ENCODE measurements at places on chromosomes 6 and 20.

DNA sequence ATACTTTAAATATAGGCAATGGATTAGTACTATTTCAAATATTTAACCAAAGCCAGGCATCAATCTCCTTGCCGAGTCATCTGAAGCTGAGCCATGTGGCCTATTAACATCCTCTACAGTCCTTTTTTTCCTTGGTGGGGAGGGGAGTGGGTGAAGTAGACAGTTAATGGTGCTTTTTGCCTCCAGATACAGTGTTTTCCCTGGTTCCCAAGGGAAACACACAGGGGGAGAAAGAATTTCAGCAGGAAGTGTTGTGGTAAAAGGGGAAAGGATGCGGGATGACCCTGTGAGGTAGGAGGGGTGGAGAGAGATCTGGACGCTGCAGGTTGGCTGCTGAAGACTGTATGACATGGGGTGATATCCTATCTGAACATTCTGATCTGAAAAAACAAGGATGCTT lies 9.6 kb downstream of the CLDN20 start:
- no peak for DNase-seq

GRCh38 chr6:36559011-36559793 lies 11.9 kb upstream of the STK38 start:
- DNase-seq, result no peak

DNA sequence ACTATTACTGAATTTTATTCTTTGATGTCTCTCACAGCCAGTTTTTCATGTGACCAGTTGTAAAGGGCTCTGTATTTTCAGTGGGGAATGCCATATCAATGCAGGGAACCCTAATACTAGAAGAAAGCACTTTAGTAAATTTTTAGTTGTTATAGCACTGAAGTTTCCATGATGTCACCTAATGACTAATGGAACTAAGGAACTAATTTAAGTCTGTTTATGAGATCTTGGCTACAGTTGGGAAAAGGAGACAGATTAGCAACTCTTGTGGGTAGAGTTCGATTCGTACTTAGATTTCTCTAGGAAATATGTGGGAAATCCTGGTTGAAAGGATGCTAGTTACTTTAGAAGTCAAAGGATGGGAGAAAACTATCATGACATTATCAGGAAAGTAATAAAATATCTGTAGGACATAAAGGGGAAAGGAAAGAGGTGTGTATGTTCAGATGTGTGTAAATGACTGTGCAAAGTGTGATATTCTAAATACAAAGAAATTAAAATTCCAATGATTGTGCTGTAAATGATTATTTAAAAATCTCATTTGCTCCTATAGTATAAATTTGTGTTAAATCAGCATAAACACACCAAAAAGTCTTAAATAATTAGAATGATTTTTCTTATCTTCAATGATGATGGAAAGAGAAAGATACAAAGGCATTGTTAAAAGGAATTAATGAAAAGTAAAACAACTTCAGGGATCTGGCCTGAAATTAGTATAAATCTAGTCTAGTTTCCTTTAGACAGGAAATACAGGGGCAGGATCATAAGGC lies 103.4 kb downstream of the LRRC1 start:
- DNase-seq, result no peak

DNA sequence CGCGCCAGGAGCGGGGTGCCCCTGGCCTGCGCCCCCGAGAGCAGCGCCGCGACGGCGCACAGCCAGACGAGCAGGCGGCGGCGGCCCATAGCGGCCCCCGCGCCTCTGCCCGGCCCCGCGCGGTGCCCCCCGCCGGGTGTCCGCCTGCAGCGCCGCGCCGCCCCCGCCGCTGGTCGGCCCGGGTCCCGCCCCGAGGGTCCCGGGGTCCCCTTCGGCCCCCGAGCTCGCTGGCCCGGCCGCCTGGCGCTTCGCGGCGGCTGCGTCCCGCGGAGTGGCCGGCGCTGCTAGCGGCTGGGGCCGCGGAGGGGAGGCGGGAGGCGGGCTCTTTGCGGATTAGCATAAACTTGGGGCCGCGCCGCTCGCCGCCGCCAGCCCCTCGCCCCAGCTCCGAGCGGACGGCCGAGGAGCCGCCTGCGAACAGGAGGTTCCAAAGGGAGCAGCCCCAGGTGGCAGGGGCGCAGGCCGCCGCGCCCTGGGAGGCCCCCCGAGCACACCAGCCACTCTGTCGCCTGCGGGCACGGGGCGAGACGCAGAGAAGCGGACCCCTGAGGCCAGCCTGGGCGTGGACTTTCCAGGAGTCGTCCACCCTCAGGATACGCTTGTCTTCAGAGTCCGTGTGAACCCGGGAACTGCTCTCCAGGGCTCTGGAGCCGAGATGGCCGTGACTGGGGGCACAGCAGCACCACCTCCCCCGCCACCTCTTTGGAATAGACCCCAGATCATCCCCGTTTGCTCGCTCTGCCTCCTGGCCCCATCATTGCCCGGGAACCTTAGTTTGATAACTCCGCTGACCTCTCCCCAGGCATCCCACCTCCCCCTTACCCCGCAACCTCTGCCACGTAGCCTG lies at the start of gene EMILIN3:
Gene EMILIN3, minus strand, starts transcription at position 273 of the 847 bp plus-strand sequence. Its CDS starts 184 bp downstream, at position 89.
- no peak for DNase-seq

GRCh38 chr6:142357879-142358278 lies 56.1 kb downstream of the ADGRG6 start:
- DNase-seq, result no peak

DNA sequence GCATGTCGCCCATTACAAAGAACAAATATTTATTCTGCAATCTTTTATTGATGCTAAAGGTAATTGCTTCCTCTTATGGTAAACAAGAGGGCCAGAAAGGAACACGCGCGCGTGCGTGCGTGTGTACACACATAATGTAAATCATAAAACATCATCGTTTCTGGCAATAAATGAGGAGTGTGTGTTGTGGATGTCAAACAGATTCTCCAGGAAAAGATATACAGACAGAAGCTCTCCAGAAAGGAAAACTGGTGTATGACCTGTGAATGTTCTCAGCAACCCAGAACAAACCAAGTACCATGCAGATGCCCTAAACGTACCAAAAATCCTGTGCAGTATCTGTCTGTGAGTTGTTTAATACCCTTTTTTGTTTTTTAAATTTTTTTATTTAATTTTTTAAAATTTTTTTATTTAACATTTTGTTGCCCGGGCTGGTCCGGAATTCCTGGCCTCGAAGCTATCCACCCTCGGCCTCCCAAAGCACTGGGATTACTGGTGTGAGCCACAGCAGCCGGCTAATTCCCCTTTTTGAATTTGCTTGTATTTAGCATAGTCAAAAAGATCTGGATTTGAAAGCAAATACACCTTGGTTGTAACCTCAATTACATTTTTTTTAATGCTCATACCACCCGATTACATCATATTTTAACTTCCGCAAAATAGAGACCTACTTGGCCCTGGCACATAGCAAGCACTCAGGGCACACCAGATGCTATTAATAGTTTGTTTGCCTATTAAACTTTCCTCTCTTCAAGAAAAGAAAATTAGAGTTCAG lies 909 bp upstream of the NUDT3 start:
- DNase-seq, result no peak

- DNase-seq, result no peak
Measured at GRCh38 chr6:16438718-16439591, 200.6 kb downstream of the GMPR start.

GRCh38 chr6:112524071-112524470 lies 176.9 kb downstream of the RFPL4B start:
- DNase-seq, result no peak

DNA sequence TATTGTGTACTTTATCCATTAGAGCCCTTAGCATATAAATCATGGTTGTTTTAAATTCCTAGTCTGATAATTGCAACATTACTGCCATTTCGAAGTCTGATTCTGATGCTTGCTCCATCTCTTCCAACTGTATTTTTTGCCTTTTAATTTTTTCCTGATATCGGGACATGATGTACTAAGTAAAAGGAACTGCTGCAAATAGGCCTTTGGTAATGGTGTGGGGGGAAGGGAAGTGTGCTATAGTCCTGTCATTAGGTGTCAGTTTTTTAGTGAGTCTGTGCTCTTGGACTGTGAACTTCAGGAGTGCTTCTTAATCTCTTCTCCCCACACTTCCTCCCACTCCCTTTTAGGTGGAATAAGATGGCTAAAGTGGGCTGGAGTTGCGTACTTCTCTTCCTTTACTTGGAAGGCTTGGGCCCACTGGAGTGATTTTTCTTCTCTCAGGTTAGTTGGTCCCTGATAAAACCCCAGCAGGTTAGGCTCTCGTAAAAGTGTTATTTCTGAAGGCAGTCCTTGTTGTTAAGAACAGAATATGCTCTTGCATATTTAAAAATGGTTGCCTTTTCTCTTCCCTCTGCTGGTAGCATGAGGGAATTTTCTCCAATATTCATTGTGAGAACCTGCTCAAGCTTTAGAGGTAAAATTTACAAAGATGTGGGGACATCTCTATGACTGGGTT lies 18.1 kb downstream of the STXBP5 start:
- no peak for DNase-seq

DNA sequence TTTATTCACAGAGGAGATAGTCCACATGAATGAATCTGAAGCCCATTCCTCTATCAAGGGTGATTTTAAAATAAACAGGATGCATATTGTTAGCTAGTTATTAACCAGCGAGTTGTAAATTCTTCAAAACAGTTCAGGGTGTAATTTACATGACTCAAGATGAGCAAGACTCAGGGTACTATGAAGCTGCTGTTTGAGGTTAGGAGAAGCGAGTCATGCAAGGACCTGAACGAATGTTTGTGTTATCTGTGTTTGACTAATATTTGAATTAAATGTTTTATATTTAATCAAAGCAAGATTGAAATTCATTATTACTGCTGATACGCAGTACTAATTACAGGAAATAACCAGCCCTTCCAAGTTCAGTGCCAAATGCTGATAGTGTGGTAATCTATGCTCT lies 191.1 kb downstream of the SAMD5 start:
- DNase-seq, result no peak

DNA sequence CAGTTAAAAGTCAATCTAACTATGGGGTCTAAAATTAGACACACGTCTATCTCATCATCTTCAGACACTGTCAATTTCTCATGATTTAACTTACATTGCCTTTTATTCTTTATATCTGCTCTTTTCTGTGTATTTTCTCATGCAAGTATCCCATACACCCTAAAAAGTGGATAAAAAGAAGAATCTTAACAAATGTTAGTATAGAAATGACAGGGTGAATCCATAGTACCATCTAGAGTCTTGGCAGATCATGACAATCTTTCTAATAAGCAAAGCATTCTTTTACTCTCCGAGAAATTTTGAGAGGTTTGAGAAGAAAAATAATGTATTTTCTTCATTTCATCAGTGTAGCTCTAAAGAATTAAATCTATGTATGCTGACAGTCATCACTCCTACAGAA lies 382.7 kb downstream of the C6orf118 start:
- DNase-seq, result no peak

DNA sequence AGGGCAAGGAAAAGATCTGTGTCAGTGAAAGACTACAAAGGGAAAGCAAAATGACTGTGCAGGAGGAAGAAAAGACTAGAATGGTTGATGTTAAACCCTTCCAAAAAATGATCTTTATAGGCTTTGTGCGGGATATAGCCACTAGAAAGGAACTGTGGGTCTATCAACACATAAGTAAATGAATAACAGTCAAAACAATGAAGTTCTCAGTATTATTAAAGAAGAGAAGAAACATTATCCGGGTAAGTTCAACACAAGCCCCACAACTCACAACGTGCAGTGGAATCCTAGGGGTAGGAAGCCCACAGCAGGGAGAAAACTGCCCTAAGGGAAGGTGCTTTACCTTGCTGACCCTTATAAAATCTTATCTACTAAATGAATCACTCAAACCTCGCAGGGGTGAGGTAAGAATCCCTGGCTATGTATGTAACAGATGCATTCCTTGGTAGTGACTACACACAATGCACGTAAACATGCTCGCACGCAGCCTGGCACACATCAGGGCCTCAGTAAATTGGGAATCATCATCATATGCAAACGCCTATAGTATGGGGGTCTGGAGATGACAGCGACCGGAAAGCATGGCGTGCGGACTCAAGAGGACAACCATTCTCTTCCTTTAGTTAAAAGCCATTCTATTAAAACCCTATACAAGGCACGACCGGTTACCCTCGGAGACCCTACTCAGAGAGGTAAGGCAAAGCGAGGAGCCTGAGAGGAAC lies 11.3 kb downstream of the TFAP2A start:
- DNase-seq, result no peak

DNA sequence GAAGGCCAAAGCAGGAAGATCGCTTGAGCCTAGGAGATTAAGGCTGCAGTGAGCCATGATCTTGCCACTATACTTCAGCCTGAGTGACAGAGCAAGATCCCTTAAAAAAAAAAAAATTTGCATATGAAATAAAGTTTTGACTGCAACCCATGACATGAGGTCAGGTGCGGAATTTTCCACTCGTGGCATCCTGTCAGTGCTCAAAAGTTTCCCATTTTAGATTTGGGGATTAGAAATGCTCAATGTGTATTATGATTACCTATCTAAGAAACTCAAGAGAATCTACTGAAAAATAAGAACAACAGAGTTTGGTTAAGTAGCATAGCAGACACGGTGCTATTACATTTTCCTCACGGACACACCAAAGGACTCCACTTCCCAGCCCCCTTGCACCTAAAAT lies 11.7 kb downstream of the SLC23A2 start:
- DNase-seq, result no peak

DNA sequence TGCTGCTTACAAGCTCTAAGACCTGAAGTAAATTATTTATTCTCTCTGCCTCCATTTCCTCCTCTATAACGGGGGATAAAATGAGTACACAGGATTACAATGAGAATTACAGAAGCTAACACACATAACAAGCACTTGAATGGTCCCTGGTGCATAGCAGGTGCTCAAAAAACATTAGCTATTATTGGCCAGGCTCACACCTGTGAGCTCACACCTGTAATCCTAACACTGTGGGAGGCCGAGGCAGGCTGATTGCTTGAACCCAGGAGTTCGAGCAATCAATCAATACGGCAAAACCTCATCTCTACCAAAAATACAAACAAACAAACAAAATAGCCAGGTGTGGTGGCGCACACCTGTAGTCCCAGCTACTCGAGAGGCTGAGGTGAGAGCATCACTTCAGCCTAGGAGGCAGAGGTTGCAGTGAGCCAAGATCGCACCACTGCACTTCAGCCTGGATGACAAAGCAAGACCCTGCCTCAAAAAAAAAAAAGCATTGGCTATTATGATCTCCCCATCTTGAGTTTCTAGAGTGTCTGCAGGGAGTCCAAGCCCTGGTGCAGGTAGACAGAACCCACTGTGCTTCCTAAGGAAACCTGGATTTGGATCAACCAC lies 68.1 kb downstream of the PREX1 start:
- no peak for DNase-seq

DNA sequence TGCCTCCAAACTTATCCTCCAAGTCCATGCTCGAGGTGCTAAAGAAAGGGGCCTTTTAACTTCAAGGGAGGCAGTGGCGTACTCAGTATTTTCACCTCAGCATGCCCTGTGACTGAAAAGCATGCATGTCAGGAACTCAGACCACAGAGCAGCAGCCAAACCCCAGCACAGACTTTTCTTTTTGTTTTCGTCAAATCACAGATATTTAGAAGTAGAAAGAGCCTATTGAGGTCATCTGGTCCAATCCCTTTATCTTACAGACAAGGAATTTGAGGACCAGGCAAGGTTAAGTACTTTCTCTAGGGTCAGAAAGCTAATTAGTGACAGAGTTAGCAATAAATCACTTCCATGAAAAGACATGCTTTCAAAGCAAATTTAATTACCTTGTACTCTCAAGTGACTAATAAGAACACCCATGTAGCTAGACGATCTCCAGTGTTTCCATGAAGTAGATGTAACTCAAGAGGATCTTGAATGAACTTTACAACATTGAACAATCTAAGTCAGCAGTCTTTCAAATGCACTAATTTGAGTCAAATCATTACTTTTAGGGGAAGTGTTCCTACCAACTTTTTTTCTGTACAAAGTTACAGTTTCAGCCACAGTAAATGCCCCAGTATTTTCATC lies 35.9 kb downstream of the MOXD1 start:
- DNase-seq, result no peak

- DNase-seq, result no peak
Measured at GRCh38 chr6:150448221-150448620, 79.4 kb downstream of the IYD start.

Measured in stimulated activated CD4-positive, alpha-beta T cell treated with anti-CD3 and anti-CD28 coated beads, Interleukin-2, amount 100 ng/mL, for 48 hours (primary cell).